ENCODE measurements at places on chromosomes 5 and 9.

DNA sequence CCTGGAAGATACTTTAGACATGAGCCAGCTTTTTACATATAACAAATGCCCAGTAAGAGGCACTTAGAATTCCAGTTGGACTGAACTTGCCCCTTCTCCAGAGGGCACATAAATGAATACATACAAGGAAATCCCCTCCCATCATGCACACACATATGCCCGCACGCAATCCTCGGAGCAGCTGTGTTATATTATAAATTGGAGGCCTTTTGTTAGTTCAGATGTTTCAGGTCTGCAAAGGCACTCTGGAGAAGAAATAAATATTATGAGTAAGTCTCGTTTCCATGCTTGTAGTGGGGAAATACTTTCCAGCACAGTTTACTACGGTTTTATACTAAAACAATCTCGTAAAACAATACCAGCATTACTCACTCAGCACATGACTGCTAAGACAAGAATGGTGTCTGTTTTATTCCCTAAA, 17.6 kb upstream of the MUSK start:
- no peak for DNase-seq

GRCh38 chr9:115717298-115717697, 436.3 kb upstream of the PAPPA start:
- no peak for DNase-seq

DNA sequence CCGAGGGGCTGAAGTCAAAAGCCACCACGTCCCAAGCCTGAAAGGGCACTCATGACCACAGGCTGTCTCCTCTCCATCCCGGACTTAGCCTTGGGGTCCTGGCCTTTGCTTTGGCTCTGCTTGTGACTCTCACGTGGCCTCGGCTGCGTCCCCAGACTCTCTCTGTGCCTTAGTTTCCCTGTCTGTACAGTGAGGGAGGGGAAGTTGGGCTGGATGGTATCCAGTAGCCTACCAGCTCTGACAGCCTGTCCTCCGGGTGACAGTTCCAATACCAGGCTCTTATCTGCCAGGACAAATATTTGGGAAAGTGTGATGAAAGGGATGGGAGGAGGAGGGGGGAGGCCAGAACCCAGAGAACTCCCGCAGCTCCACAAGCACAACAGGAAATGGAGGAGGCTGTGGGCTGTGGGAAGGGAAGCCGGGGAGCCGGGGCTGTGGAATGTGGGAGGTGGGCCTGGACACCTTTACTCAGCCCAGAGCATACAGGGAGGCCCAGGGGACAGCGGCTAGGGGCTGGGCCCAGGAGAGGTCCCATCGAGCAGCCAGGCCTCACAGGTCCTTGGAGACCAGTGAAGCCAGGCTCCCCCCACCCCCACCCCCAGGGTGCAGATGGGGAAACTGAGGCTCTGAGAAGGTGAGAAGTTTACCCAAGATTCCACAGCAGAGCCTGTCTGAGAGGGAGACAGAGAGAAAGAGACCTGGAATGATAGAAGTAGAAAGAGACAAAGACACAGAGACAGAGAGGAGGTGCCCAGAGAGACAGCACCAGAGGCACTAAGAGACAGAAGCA, 18.3 kb downstream of the PDGFRB start:
- DNase-seq, result no peak

GRCh38 chr9:19239955-19240354, 9.5 kb downstream of the DENND4C start:
- DNase-seq, result no peak

GRCh38 chr5:21701317-21701716, 1151.8 kb downstream of the CDH12 start:
- DNase-seq, result no peak

DNA sequence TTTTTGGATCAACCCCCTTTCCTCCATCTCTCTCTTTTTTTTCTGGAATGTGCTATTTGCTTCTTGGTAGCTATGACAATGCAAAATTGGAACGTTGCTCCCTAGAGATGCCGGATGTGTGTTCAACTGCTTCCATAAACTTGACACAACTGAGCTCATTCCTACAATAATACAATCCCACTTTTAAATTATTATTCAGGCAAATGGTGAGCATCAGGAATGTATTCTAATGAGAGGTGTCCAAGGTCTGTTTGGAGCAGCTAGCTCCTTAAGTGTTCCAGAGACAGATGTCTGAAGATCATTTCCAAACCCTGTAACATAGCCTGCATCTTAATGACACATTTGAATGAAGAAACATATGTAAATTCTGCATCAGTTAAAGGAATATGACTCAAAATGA, 518.4 kb downstream of the TAF11L14 start:
- no peak for DNase-seq

DNA sequence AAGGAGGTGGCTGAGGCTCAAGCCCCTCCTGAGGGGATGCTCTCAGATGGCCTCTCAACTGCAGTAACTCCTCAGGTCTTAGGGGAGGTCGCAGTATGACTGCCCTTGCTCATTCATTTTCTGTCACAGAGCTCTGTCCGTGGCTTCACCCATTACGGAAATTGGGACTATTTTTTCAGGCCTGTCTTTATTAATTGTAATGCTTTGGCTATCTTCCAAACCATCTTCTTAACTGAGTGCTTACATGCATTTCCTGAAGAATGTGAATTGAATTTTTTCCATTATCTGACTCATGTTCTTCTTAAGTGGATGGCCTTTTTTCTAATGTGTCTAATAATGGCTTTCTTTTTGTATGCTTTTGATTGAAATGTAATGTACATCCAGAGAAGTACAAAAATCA, 36.4 kb upstream of the SV2C start:
- DNase-seq, result no peak

DNA sequence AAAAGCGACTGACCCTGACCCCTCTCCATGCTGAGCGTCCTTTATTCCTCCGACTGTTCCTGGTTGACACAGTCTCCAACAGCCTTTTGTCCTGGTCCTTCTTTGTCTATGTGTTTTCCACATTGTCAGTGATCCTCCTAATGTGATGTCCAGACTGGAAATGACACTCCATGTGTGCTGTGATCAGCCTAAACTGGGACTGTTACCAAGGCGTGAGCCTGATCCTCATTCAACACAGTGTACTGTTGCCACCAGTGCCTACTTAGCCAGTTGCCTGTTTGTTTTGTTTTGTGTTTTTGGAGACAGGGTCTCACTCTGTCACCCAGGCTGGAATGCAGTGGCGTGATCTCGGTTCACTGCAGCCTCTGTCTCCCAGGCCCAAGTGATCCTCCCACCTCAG, 192.1 kb downstream of the GOLPH3 start:
- no peak for DNase-seq

- no peak for DNase-seq
Measured at GRCh38 chr9:131670247-131671132, 69.4 kb downstream of the RAPGEF1 start.

DNA sequence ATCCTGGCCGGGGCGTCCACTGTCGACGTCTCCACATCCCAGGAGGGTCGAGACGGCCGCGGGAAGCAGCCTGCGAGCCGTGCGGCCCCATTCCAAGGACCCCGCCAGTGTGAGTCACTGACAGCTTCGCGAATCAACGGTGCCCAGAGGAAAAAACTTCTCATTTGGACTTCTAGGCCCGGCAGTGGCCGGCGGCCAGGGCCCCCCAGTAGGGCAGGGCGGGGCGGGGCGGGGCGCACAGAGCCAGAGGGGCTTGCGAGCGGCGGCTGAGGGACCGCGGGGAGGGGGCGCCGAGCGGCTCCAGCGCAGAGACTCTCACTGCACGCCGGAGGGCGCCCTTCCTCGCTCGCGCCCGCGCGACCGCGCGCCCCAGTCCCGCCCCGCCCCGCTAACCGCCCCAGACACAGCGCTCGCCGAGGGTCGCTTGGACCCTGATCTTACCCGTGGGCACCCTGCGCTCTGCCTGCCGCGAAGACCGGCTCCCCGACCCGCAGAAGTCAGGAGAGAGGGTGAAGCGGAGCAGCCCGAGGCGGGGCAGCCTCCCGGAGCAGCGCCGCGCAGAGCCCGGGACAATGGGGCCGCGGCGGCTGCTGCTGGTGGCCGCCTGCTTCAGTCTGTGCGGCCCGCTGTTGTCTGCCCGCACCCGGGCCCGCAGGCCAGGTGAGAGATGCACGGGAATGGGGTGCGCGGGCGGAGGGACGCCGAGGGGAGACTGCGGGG, at the start of gene F2R:
TSS of gene F2R (plus strand) at position 391 of the 720 bp plus-strand sequence. CDS start at position 573, 182 bp downstream.
- DNase-seq, result peak; percentile 37

GRCh38 chr5:82793808-82794419, 283.3 kb downstream of the TMEM167A start:
- DNase-seq, result peak; percentile 54

- no peak for DNase-seq
Measured at GRCh38 chr5:33328818-33329217, 111.9 kb upstream of the TARS1 start.

- DNase-seq, result no peak
Measured at GRCh38 chr9:35683323-35683722, 6.4 kb downstream of the TPM2 start.

DNA sequence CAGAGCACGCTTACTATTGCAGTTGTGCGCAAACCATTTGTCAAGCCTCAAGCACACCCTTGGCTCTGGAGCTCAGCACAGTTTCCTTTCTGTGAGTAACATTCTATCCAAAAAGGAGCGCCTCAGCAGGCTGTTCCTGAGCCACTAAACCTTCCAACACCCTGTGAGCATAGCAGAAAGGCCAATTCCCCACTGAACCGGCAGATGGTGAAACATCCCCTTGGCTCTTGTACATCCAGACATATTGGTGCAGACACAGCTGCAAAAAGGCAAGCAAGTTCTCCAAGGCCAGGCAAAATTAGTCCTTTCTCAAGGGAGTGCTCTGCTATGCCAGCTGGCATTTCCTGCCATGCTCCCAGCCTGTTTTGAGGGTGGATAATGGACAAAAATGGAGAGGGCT, 44.1 kb upstream of the CEMIP2 start:
- DNase-seq, result no peak

GRCh38 chr9:71210326-71210725, 88.9 kb upstream of the TRPM3 start:
- no peak for DNase-seq

GRCh38 chr9:94613003-94613402, 19.4 kb upstream of the FBP2 start:
- DNase-seq, result no peak

DNA sequence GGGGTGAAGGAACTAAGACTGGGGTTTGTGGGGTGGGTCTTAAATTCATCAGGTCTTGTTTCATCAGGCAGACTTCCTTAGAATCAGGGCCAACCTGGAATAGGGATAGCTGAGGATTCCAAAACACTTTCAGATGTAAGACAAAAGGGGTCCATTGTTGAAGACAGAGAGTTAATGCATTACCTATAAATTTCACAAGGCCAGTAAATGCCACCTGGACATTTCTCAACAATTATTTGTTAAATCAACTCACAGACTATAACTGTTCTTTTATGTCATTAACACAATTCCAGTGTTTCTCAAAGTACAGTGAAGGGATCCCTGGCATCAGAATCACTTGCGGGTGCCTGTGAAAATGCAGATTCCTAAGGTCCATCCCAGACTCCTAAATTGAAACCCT, 2.8 kb downstream of the MARCHF3 start:
- no peak for DNase-seq

Measured in stimulated activated CD4-positive, alpha-beta T cell treated with anti-CD3 and anti-CD28 coated beads, Interleukin-4, amount 100 ng/mL, for 24 hours (primary cell).